ENCODE measurements at places on chromosomes 11 and 22. TPM values are rescaled to one million over a fixed set of nuclear protein-coding genes. Genes with fewer than 3 reads are reported as not detected.

The MRE11 gene
- total RNA-seq, result 51.9 TPM

The MS4A8 gene
- not detected for total RNA-seq

The CFAP300 gene
- 5.6 TPM for total RNA-seq

The TRIM49 gene
- not detected for total RNA-seq

The ACRV1 gene
- not detected for total RNA-seq

The BAD gene
- total RNA-seq, result 61.6 TPM

The AP5B1 gene
- total RNA-seq, result 8.6 TPM

The CLCF1 gene
- 2.9 TPM for total RNA-seq

The GRK3 gene
- 16.0 TPM for total RNA-seq

The CYB5R2 gene
- total RNA-seq, result 13.6 TPM

The RAB38 gene
- 23.6 TPM for total RNA-seq

The SERPING1 gene
- 31.2 TPM for total RNA-seq

The TBX1 gene
- 2.2 TPM for total RNA-seq

The IGSF22 gene
- 0.44 TPM for total RNA-seq

The GNG3 gene
- total RNA-seq, result 3.0 TPM

The CYB561A3 gene
- total RNA-seq, result 16.7 TPM

The EHF gene
- 46.2 TPM for total RNA-seq

The CARD16 gene
- 7.7 TPM for total RNA-seq

The P2RY6 gene
- 0.44 TPM for total RNA-seq

The JAM3 gene
- 125 TPM for total RNA-seq

The TKFC gene
- 18.3 TPM for total RNA-seq

The POU2AF1 gene
- not detected for total RNA-seq

The TNNT3 gene
- total RNA-seq, result 154 TPM

The FXYD6 gene
- 103 TPM for total RNA-seq

The MAP6 gene
- total RNA-seq, result 57.5 TPM

The PKDREJ gene
- 0.05 TPM for total RNA-seq

The MAPK8IP1 gene
- total RNA-seq, result 33.6 TPM

The KDM4E gene
- not detected for total RNA-seq

The IFITM10 gene
- 9.5 TPM for total RNA-seq

The CFAP68 gene
- 14.3 TPM for total RNA-seq

Data from camera-type eye (tissue), 1 donor.